GM06990 (cell line): ENCODE measurements at places on chromosomes 6 and 20.
A peak's percentile ranks its signal among the peaks of the same experiment; 100 is the strongest.

- DNase-seq = no peak
Measured at GRCh38 chr20:32010101-32010500, at the start of gene CCM2L. Gene CCM2L, plus strand, starts transcription at chr20:32010438. Its CDS starts 17 bp downstream, at chr20:32010455.

GRCh38 chr6:36131511-36132245 is 1.4 kb downstream of the MAPK13 start:
- peak; percentile 81 for DNase-seq

DNA sequence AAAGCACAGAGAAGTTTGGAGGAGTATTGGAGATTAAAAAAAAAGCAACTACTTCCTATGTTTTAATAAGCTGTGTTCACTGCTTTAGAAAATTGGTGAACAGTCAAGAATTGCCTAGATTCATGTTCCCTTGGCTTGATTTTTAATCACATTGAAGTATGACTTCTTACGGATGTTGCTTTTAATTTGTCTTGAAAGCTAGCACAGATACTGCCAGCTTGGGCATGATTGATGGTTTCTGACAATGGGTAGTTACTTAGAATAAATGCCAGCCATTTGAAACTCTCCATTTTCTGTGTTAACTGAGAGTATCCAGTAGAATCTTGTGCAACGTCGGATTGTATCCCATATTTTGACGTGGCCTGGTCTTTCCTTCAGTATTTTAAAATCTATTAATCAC is 178.0 kb downstream of the DTNBP1 start:
- no peak for DNase-seq

DNA sequence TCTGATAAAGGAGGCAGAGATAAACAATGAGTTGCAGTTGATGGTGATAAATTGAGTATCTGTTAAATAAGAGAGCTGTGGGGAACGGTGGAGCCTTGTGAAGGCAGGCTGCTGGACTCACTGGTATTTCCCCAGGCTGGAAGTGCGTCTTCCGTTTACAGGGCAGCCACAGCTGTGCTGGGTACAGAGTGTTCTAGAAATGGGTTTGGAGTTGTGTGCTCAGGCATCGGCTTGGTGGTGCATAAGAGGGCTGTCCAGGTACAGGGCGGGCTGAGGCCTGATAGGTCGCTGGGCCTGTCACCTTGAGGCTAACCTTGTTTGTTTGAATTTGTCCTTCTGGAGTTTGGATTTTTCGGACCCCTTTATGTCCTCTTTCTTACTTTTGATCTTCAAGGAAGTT is 39.3 kb downstream of the ARID1B start:
- no peak for DNase-seq

GRCh38 chr20:10093087-10093591 is 58.4 kb downstream of the ANKEF1 start:
- DNase-seq = no peak

- DNase-seq = no peak
Measured at GRCh38 chr6:94548201-94548600, 1029.1 kb upstream of the MANEA start.

- no peak for DNase-seq
Measured at GRCh38 chr6:15744818-15745402, 82.1 kb upstream of the DTNBP1 start.

DNA sequence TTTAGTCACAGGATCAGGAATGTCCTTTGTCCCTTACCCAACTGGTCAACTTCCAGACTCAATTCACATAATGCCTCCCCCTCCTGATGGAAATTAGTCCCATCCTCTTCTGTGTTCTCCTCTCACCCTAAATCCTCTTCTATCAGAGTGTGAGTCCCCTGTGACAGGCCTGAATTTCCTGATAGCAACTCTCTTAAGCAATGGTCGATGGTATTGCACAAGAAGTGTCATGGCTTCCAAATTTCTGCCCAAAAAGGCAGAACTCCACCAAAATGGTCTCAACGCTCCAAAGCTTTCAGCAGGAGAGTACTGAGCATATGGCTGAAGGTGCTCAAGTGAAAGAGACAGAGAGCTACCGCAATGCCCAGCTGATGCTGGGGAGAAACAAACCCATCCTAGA is 2.4 kb downstream of the PREP start:
- no peak for DNase-seq

DNA sequence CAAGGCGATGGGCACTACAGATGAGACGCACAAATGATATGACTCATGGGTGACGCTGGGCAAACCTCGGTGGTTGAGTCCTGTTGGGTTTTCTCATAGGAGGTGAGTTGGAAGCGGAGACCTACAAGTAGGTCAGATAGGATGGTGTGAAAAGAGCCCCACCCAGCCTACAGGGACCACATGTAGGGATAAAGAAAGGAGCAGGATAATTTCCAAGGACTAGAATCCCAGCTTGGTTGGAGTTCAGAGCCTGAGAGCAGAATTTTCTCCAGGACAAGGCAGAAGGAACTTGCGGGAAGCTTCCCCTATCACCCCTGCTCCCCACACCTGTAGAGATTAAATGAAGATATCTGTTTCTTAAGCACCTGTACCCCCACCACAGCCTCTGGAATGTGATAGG is 489.7 kb upstream of the CDH4 start:
- DNase-seq = no peak

DNA sequence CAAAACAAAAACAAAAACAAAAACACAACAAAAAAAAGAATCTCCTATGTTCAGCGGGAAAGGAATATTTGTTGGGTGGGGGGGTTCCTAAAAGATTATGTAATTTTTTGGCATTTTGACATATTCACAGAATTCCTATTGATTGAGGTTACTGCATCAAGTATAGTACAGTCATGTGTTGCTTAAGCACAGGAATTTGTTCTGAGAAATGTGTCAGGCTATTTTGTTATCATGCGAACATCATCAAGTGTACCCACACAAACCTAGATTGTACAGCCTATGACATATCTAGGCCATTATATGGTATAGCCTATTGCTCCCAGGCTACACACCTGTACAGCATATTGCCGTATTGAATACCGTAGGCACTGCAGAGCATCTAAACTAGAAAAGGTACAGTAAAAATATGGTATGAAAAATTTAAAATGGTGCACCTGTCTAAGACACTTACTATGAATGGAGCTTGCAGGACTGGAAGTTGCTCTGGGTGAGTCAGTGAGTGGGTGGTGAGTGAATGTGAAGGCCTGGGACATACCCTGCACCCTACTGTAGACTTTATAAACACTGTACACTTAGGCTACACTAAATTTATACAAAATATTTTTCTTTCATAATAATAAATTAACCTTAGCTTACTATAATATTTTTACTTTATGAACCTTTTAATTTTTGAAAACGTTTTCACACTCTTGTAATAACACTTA is 110.6 kb downstream of the CDKAL1 start:
- DNase-seq = no peak

- no peak for DNase-seq
Measured at GRCh38 chr6:108417027-108417426, 122.2 kb downstream of the AFG1L start.

DNA sequence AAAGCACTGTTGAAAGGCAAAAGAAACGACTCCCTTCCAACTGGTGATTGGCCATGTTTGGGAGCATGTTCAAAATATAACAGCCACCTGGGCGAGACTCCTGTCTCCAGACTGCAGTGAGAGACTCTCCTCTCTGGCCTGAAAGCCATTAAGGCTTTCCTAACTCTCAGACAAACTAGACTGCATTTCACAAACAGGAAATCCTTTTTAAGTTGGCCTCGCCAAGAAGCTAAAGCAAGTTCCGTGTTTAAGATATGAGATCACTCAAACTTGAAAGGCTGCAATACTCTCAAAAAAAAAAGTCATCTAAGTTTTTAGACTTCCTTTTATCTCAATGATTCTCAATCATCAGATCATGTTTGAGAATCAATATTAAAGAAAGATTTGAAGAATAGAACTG is 117.0 kb downstream of the TFAP2A start:
- DNase-seq = no peak
